ENCODE measurements at places on chromosomes 4 and X. TPM values are rescaled to one million over a fixed set of nuclear protein-coding genes. Genes with fewer than 3 reads are reported as not detected.
A peak's percentile ranks its signal among the peaks of the same experiment; 100 is the strongest.

RCHY1 gene
- 33.7 TPM for total RNA-seq

ASB5 gene
- total RNA-seq: not detected

PHOX2B gene
- not detected for total RNA-seq

CSAG3 gene
- total RNA-seq: 0.23 TPM

GRCh38 chr4:28913466-28913865 is 1806.7 kb upstream of the PCDH7 start:
- H3K4me3 ChIP-seq: no peak overlapping the region
- no peak overlapping the region for H3K27ac ChIP-seq
- DNase-seq: no peak
- H3K27me3 ChIP-seq: no peaks in the 10 kb centered on the region

DNA sequence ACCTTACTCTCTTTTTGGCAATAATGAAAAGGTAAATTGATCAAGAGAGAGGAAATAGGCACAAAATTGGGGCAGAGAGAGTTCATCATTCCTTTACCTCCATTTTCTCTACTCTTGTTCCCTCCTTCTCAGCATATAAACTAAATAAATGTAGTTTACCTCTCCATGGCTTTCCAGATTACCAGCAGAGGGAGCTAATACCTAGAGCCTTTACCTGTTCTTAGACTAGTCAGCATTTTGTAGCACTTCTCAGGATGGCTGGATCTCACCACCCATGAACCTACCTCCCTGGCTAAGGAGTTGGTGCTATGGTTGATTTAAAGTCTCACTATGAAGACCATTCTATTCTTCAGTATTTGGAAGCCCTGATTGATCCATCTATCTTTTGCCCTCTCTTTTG is 15.7 kb downstream of the OFD1 start:
- H3K36me3 ChIP-seq: peaks cover 31% of the 10 kb centered on the region
- H3K27ac ChIP-seq: peak overlapping the region; percentile 25
- no peaks in the 10 kb centered on the region for H3K27me3 ChIP-seq
- DNase-seq: peak; percentile 10

GRCh38 chrX:133969191-133969590 is 16.2 kb downstream of the GPC3 start:
- H3K4me1 ChIP-seq: peaks cover 10% of the 10 kb centered on the region
- no peak overlapping the region for H3K27ac ChIP-seq
- H3K27me3 ChIP-seq: no peaks in the 10 kb centered on the region

- peaks cover 32% of the 10 kb centered on the region for H3K4me1 ChIP-seq
- no peaks in the 10 kb centered on the region for H3K27me3 ChIP-seq
- DNase-seq: peak; percentile 58
- H3K36me3 ChIP-seq: no peaks in the 10 kb centered on the region
These were observed 908 bp upstream of the TLR6 start for GRCh38 chr4:38857354-38858096.

- no peak overlapping the region for H3K4me3 ChIP-seq
- H3K27ac ChIP-seq: no peak overlapping the region
- no peaks in the 10 kb centered on the region for H3K36me3 ChIP-seq
- H3K27me3 ChIP-seq: peaks cover 5% of the 10 kb centered on the region
These were observed 332.9 kb downstream of the PPP3CA start for GRCh38 chr4:101014417-101014816.

DNA sequence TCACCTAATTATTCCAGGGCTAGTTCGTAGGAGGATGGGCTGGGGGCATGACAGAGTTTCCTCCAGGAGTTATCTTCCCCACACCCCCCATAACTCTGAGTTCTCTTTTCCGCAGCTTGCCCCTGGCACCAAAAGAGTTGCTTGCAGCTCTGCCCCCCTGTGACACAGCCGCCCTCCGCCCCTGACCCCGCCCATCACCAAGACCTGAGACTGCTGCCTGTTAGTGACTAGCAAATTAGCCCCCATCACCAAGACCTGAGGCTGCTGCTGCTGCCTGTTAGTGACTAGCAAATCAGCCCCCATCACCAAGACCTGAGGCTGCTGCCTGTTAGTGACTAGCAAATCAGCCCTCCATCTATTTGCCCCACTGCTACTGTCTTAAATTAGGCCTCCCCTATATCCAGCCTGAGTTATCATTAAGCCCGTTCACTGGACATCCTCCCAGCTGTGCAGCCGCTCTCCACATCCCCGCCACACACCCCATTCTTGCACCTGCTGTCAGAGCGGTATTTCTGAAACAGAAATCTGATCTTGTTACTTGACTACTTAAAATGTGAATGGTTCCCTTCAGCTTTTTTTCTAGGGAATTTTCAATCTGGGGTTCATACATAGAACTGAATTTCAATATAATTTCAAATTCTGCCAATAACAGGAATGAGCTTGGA is 1.5 kb upstream of the PAPSS1 start:
- peak overlapping the region; percentile 39 for H3K27ac ChIP-seq
- DNase-seq: peak; percentile 67
- H3K4me1 ChIP-seq: peaks cover 28% of the 10 kb centered on the region

All from activated CD4-positive, alpha-beta T cell treated with anti-CD3 and anti-CD28 coated beads for 36 hours (primary cell).